ENCODE measurements at places on chromosomes 4 and X.

GRCh38 chr4:61225656-61226055 is 25.5 kb downstream of the ADGRL3 start:
- DNase-seq: no peak

- no peak for DNase-seq
Observed at GRCh38 chr4:7389101-7389701, 45.5 kb downstream of the PSAPL1 start.

DNA sequence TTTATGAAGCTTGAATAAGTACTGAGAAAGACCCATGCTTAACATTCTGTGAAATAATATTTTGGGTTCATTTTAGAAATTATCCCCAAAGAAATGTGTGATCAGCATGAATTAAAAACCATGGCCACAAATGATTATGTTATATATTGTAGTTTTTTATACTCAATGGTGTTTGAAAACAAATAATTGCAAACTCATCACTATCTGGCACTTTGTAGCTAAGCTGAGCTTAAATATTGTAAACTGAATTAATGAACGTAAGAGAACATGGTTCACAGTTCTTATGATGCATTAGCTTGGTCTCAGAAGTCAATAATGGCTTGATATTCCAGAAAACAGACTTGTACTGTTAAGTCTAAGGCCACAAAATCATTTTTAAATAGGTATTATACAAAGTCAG is 24.6 kb upstream of the ASB5 start:
- no peak for DNase-seq

DNA sequence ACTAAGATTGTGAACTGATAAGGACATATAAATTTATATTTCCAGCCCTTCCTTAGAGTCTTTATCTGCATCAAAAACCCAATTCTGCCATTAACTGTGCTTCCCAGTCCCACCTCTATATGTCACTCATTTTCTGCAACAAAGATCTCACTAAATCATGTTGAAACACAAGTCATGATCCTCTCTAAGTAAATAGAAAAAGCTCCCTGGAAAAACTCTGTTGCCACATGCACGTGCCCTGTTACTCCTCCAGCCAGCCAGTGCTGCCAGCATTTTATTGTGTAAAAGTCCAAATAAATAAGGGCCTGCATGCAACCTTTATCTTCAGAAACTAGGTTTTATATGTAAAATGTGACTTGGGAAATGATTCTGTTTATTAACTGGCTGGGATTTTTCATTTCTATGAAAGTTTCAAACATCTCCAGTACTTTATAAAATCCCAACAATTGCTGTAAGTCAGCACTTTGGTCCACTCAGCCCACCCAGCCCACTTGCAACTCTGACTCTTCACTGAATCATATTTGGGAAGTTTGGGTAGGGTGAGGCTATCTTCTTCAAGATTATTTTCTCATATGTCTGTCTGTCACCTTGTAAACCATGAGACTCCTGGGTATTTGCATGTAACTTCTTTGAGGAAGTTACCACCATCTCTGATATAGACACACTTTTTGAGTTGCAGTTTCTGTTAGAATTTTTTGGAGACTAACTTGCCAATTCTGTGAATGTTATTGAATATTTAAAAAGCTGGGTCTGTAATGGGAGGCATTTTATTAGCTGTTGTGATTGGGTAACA is 40.0 kb upstream of the SMARCA5 start:
- DNase-seq: no peak

- no peak for DNase-seq
Observed at GRCh38 chrX:17081968-17082367, 135.5 kb downstream of the REPS2 start.

- DNase-seq: no peak
Observed at GRCh38 chrX:155874571-155875244, 6.4 kb upstream of the VAMP7 start.

DNA sequence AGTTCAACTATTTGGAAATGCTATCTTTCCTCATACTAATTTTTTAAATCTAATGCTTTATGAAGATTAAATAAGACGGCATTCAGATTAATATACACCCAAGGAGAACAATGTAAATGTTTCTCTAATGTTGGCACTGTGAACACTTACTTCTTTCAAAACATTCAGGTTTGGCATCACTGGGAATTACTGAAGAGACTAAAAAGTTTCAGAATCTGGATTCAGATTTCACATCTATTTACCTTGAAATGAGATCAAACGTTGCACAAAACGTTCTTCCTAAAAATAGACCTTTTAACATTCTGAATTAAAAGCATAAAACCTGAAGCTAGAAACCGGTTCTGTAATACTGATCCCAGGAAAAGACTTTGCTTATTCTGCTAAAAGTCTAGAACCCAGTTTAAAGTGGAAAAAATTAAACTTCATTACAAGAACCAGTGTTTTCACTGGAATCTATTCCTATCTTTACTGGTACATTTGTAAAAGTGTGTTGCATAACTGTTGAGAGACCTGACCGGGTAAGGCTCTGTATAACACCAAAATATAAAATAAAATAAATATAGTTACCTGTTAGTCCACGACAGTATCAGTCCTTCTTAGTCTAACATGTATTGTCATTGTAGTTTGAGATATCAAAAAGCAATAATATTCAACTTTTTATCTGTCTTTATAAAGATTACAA is 117.4 kb upstream of the MAP9 start:
- no peak for DNase-seq

DNA sequence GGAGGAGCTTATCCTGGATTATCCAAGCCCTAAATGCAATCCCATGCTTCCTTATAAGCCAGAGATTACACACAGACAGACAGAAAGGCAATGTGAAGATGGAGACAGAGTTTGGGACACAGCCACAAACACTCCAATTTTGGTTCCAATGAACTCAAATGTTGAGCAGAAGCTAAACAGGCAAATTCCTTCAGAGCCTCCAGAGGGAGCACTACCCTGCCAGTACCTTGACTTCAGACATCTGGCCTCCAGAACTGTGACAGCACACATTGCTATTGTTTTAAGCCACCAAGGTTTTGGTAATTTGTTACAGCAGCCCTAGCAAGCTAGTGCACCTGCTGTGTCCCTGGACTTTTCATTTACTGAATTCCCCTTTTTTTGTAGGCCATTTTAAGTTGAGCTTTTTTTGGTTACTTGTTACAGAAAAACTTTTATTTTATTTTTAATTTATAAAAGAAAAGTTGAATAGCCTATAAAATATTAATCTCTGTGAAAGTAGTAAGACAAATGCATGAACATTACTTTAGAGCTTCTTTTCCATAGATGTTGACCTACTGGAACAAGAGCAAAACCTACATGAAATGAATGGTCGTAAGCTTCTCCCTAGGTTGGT is 33.4 kb upstream of the SRD5A3 start:
- DNase-seq: peak; percentile 5

DNA sequence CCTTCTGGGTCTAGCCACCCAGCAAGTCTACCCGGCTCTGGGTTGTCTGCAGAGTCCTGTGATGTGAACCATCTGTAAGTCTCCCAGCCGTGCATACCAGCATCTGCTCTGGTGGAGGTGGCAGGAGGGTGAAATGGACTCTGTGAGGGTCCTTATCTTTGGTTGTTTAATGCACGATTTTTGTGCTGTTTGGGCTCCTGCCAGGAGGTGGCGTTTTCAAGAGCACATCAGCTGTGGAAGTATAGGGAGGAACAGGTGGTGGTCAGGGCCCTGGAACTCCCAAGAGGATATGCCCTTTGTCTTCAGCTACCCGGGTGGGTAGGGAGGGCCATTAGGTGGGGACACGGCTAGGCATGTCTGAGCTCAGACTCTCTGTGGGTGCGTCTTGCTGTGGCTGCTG is 66.5 kb upstream of the ZFP42 start:
- no peak for DNase-seq

GRCh38 chrX:110180928-110181310 is 137.0 kb downstream of the AMMECR1 start:
- DNase-seq: no peak

DNA sequence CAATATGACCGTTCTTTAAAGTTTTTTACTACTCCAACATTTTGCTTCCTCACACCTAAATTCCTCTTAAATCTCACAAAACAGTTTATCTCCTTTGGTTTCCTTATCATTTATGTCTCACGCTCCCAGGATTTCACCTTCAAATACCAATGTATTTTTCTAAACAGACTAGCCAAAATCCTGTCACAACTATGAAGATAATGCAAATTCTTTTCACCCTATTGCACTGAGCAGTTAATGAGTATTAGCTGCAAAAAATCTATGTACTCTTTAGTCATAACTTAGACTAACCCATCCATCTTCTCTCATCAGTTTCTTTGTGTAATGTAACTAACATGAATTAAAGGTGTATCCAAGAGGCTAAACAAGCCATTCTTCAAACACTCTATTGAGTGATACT is 151.3 kb downstream of the COMMD8 start:
- no peak for DNase-seq

DNA sequence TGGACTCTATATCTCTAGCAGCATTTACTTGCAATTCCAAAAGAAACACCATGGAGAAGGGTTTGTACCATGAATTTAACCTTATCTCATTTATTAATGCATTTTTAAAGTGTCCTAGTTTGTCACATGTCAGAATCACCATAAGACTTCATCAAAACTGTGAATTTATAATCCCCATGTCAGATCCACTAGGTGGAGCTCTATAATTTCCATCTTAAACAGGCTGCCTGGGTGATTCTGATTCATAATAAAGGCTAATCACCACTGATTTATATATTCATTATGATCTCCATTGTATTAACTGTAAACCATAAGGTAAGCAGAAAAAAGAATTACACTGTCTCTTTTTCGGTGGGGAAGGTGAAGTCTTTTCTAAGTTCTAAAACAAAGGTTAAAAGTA is 4.0 kb downstream of the TCEAL2 start:
- no peak for DNase-seq

GRCh38 chr4:186002853-186003252 is 66.1 kb upstream of the TLR3 start:
- DNase-seq: no peak

GRCh38 chr4:167724941-167725340 is 367.4 kb upstream of the ANXA10 start:
- no peak for DNase-seq

GRCh38 chr4:7227008-7227407 is 34.7 kb downstream of the SORCS2 start:
- no peak for DNase-seq

GRCh38 chrX:101685923-101686322 is 26.3 kb upstream of the ARMCX2 start:
- DNase-seq: no peak

- DNase-seq: no peak
Observed at GRCh38 chr4:5209862-5210261, 158.6 kb downstream of the STK32B start.

DNA sequence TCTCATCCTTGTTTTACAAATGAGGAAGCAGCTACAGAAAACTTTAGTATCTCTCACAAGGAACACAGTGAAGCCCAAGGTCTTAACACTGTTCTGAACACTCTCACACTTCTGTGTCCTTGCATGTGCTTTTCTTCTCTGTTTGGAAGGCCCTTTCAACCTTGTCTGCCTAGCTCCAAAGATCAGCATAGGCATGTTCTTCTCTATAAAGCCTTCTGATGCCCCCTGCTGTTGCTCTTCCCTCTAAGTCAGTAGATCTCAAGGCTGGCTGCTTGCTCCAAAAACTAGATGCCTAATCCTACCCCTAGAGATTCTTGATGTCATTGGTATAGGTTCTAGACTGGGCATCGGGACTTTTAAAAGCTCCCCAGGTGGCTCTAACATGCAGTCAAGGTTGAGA is 5.9 kb downstream of the APOO start:
- DNase-seq: no peak
